ENCODE measurements at places on chromosomes 1 and 21. TPM values are rescaled to one million over a fixed set of nuclear protein-coding genes. Genes with fewer than 3 reads are reported as not detected.

Gene PODN
- total RNA-seq: 56.5 TPM

Gene SLAMF6
- total RNA-seq: 4.4 TPM

DNA sequence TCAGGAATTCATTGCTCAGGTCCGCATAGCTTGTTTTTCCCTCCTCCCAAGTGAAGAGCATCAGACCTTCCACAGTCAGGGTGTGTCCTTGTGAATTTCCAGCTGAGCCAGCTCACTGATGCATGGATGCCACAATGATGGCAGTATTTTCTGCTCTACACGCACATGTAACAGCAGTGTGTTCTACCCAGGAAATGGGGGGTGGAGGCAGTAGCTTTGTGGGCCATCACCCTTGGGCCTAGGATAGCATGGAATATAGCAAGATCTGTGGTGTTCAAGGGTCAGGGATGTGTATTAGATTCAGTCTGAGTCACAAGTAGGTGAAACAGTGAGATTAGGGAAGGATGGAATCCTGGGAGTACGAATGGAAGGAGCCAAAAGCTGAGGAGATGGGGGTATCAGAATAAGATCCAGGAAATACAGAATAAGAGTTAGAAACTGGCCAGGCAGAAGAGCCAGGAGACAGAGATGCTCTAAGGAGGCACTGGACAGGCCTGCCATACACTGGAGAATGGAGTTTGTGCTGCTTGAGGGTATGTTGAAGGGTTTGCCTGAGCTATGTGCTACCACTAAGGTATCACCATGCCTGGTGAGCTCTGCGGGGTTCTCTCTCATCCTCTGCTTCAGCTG lies 90.6 kb upstream of the CNIH3 start:
- no peak for DNase-seq

DNA sequence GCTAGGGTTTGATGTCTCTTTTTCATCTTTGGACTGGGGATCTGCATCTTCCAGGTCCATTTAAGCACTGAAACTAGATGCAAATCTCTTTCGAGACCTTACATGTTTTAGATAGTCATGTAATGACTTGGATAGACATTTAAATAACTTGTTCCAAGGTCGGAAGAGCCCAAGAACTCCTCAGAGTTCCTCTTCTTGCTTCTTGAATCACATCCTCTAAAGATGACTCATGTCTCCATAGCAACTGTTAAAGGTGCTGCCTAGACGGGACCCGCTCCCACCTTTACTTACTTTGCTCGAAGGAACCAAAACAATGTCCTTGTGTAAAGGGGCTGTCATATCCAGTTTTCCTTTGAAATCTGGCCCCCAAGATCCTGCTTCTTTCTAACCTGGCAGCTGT lies 130.0 kb downstream of the EDEM3 start:
- no peak for DNase-seq

GRCh38 chr1:211711315-211711705 lies 35.9 kb upstream of the NEK2 start:
- no peak for DNase-seq

GRCh38 chr1:202255343-202255742 lies 61.7 kb downstream of the LGR6 start:
- peak; percentile 19 for DNase-seq

DNA sequence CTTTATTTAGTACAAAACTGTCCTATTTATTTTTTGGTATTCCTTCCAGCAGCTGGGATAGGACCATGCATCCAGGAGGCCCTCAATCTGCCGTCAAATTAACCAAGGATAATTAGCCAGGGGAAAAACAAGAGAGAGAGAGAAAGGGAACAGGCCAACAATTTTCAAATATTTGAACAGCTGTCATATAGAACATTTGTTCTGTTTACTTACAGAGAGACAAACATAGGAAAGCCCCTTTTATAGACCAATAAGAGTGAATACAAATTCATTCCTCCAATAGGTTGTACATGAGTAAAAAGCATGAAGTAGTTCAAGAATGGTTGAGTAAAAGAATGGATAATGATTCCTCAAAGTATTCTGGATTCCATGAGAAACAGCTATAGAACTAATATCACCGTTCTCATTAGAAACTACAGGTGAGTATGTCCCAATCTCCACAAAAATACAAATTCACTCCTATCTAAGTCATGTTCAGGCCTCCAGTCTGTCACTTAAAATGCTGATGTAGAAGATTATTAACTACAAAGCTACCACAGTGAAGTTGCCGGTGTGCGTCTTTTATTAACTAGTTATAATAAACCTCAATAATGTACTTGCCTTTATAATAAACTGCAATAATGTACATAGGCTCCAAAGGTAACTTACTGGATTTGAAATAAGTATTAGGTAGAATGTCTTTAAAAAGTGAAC lies 64.8 kb upstream of the GNG4 start:
- no peak for DNase-seq

- no peak for DNase-seq
Observed at GRCh38 chr1:154191990-154192461, at the start of gene TPM3. TPM3 (minus strand) TSS chr1:154192100; CDS start chr1:154192018, 82 bp downstream.

DNA sequence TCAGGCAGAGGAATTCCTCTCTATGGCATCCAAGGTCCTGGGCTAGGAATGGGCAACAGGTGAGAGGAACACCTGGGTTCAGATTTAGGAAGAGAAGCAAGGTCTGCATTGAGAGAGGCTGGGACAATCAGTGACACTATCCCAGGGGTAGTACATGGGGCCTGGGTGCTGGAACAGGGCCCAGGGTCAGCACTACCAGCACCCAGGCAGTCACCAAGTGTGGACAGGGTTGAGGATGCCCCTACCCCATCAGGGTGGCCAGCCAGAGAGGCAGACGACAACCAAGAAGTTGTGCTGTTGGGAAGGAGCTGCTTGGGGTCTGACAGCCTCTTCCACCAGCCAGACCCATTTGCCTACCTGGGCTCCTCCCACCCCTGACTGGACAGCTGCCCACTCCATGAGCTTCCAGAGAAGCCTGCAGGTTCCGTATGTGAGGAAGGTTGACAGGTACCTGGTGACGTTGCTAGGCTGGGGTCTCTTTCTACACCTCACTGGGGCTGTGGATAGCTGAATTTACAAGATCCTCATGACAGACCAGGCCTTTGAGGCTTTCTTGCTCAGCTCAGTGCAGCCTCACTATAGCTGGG lies 13.9 kb downstream of the CYP4A11 start:
- no peak for DNase-seq

- DNase-seq: no peak
Observed at GRCh38 chr1:6585081-6585722, 5.4 kb downstream of the ZBTB48 start.

DNA sequence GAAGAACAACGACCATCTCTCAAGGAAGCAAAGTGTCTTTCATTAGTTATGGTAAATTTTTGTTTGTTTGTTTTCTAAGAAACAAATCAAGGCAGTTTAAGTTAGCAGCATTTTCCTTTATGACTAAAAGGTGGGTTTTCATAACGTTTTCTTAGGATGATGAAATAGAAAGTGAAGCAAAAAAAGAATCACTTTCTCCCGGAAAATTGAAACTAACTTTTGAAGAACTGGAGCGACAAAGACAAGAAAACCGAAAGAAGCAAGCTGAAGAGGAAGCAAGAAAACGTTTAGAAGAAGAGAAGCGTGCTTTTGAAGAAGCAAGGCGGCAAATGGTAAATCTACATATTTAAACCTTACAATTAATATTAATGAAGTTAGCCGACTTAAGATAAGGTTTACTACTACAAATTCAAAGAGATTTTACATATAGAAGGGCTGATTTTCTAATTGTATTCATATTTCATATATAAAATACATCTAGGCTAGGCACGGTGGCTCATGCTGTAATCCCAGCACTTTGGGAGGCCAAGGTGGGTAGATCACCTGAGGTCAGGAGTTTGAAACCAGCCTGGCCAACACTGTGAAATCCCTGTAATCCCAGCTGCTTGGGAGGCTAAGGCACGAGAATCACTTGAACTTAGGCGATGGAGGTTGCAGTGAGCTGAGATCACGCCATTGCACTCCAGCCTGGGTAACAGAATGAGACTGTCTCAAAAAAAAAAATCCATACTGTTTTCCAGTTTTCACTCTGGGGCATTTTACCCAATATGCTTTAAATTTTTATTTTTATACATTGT lies 38.3 kb downstream of the NEXN start:
- no peak for DNase-seq
